Activated CD4-positive, alpha-beta memory T cell treated with anti-CD3 and anti-CD28 coated beads, Interleukin-2, amount 10 ng/mL, durations not matched to agents 7 days and 5 days (primary cell): ENCODE measurements at places on chromosomes 4 and X.

DNA sequence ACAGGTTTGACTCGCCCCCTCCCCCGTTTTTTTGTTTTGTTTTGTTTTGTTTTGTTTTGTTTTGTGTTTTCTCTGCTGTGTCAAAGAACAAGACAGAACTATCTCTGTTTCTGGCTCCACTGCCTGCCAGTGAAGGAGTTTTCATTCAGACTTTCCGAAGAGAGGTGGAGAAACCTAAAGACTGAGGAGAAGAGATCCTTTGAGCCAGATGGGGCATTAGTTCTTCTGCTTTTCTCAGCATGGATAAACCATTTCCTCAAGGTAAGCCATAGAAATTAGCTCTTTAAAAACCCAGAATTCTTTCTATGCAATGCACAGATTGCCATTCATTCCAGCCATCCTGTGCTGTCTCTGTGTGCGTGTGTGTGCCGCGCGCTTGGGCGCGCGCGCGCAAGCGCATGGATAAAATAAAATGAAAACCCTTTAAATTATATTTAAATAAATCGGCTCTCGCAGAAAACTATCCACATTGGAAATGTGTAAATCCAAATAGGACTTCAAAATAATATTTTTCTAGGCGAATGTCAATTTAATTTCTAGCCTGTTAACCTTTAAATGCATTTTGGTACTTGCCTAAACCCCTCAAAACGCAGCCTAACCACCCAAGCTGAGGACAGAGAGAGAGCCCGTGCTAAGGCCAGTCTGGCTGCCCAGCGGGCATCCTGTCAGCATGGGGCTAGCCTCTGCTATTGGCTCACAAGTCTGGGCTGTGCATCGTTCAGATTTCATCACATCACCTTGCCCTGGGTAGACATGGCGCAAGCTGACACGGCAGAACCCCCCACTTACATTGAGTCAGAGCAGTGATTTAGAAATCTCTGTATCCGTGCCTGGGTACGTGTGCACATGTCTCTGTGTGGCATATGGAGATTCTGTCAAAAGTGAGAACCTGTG lies 113.0 kb upstream of the VAMP7 start:
- no peak for DNase-seq

DNA sequence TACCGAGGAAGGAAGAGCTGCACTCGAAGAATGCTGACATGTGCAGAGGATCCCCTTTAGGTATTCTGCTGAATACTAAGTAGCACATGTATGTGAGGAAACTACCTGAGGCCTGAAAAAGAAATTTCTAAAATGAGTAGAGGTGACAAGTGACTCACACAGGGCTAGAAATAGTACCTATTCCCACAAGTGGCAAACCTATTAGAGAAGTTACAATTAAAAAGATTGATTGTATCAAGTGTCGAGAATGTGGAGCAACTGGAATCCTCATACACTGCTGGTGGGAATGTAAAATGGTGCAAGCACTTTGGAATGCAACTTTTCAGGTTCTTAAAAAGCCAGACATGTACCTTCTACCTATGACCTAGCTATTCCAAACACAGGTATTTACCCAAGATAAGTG lies 47.4 kb downstream of the CCSER1 start:
- no peak for DNase-seq

DNA sequence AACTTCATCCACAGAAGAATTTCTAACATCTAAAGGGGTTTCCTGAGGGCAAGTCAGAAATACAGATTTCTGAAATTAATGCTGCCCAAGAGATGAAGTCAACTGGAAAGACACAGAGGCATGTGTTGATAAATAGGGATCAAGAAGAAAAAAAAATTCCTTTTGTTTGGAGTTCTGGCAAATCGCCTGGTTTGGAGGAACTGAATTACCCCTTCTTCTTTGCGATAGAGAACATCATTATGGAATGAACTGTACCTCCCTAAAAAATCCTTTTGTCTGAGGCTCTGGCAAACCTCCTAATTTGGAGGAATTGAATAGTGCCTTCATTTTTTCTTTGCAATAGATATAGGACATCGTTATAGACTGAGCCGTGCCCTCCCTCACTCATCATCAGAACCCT lies 200.9 kb downstream of the DHRSX start:
- no peak for DNase-seq

- DNase-seq: no peak
Measured at GRCh38 chrX:131918839-131919238, 104.3 kb upstream of the STK26 start.

DNA sequence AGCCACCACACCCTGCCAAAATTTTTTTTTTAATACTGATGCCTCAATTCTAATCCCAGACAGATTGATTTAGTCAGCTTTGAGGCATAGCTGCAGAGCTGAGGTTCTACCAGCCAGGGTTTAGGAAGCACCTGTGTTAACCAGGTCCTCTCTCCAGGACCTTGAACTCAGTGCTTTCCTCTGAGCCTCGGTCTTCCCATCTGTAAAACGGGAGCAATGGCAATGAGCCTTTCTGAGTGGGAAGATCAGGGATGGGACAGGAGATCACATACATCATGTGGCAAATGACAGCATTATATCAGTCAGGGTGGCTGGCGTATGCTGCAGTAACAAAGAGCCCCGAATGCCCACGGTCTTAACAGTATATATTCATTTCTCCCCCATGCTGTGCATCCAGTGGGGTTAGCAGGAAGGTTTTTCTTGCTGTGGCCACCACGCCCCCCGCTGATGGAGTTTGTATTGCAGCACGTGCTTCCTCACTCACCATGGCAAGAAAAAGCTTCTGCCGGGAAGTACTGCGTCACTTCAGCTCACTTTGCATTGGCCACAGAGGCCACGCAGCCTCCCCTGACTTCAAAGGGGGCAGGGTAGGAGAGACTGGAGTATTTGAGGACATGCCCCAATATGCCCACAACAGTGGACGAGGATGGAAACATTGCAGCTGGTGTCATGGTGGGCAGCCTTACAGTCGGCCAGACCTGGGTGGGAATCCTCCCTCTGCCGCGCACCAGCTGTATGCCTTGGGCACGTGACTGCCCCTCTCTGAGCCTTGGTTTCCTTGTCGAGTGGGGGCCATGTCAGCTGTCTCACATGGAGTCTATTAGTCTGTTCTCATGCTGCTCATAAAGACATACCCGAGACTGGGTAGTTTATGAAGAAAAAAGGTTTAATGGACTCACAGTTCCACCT lies 24.1 kb upstream of the MRFAP1 start:
- no peak for DNase-seq

DNA sequence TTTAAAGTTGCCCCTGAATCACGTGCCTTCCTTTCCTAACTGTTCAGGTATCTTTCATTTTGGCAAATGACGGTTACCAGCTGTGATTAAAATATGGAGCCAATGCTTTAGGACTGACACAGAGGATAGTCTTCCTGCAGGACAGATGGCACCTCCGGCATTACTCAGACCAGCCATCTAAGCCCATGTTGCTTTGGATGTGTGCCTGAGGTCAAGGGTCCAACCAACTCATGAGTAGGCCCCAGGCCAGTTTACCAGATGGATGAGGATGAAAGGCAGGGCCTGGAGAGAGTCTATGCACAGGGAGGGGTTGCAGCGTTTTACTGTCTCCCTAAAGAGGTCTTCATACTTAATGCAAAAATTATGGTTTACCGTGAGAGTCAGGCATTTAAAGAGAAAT lies 174.0 kb upstream of the GATB start:
- DNase-seq: no peak

GRCh38 chrX:133905305-133905704 lies 80.1 kb downstream of the GPC3 start:
- no peak for DNase-seq

GRCh38 chr4:161260819-161261218 lies 903.0 kb downstream of the FSTL5 start:
- DNase-seq: no peak

- DNase-seq: no peak
Measured at GRCh38 chr4:70713453-70714078, 8.2 kb upstream of the RUFY3 start.

DNA sequence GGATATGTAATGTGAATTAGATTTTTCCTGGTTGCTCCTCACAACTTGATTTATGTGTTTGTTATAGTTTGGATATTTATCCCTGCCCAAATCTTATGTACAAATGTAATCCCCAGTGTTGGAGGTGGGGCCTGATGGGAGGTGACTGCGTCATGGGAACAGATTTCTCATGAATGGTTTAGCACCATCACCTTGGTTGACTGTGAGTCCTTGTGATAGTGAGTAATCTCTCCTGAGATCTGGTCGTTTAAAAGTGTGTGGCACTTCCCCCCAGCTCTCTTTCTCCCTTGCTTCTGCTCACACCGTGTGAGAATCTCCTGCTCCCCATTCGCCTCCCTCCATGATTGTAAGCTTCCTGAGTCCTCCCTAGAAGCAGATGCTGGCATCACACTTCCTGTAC lies 2.2 kb downstream of the MID2 start:
- DNase-seq: no peak

DNA sequence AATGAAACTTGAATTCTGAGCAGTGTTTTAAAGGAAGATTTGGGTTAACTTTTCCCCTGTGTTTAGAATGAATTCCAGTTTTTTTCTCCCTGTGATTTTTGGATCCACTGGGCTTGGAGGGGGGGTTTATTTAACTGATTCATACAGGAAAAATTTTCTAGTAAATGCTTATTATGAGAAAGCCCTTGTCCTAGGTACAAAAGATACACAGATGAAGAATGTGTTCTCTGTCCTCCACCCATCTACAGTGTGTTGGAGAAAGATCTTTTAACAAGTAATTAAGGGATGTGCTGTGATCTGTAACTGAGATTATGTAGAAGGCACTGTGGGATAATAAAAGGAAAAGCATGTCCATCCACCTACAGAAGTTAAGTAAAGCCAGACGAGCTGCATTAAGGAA lies 103.9 kb downstream of the STIM2 start:
- DNase-seq: no peak

- DNase-seq: no peak
Measured at GRCh38 chr4:186728631-186729271, 5.1 kb upstream of the FAT1 start.
